ENCODE measurements at places on chromosomes 4 and X.

- no peak for DNase-seq
These were observed 730 bp downstream of the MANBA start for GRCh38 chr4:102759831-102760644.

DNA sequence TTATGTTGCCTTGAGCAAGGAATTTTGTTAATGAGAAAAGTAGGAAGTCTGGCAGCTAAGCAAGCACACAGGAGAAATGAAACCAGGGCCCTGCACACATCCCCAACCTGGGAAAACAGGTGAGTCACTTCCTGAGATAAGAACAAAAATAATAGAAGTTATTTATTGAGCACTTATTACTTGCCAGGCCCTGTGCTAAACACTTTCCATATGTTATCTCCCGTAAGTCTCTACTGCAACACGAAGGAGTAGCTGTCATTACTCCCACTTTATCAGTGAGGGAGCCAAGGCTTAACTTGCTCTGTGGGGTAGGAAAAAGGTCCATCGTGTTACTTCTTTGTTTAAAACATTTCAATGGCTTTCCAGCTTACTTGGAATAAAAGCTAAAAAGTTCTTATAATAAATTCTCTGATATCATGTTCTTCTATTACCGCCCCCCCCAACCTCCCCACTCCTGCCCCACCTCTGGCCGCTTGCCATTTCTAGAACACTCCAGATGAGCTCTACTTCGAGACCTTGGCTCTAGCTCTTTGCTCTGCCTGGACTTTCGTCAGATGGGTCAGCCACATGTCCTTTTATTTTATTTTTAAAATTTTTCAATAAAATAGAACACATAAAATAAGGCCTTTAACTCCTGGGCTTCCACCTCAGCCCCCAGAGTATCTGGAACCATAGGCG, 36.3 kb upstream of the PLAC8 start:
- no peak for DNase-seq

DNA sequence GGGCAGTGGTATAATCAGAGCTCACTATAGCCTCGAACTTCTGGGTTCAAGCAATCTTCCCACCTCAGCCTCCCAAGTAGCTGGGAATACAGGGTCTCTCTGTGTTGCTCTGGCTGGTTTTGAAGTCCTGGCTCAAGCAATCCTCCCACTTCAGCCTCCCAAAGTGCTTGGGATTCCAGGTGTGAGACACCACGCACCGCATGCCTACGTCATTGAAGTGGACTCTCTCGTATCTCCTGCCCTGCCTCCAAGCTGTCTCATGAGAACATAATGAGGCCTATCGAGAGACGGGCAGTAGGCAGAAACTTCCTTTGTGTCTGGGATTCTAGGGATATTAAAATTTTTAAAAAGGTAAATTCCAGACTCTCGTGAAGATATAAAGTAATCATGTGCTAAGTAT, 65.0 kb upstream of the NLGN4X start:
- DNase-seq, result no peak

DNA sequence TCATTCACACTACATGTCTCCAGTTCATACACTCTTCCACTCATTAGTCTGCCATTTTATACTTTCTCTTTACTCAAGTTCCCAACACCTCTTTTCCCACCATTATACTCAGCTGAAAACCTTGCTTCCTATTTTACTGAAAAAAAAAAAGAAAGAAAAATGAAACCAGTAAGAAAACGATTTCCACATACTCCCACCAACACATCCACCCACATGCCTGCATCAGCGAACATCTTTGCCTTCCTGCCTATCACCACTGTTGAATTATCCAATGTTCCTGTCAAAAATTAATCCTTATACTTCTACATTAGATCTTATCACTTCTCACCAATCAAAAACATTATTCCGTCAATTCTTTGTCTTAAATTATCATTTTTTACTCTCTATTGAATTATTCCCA, 188.1 kb upstream of the FAM241A start:
- DNase-seq, result no peak

DNA sequence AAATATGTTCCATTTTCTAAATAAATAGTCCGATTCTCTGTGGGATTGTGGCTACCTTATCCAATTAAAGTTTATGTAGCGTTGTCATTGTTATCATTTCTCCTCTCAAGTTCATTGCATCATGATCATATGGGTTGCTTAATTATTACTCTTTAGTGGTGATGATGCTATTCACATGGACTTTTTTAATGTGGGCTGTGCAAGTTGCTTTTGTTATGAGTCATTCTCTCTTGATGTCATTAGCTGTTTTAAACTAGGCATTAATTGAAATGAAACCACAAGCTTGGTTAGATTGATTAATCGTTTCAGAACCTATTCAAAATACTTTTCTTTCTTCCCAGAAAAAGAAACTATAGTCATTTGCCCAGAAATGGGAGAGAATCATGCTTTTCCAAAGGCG, 38.2 kb downstream of the NHS start:
- no peak for DNase-seq
